Naive B cell (primary cell): ENCODE measurements at places on chromosomes 5 and 9.

DNA sequence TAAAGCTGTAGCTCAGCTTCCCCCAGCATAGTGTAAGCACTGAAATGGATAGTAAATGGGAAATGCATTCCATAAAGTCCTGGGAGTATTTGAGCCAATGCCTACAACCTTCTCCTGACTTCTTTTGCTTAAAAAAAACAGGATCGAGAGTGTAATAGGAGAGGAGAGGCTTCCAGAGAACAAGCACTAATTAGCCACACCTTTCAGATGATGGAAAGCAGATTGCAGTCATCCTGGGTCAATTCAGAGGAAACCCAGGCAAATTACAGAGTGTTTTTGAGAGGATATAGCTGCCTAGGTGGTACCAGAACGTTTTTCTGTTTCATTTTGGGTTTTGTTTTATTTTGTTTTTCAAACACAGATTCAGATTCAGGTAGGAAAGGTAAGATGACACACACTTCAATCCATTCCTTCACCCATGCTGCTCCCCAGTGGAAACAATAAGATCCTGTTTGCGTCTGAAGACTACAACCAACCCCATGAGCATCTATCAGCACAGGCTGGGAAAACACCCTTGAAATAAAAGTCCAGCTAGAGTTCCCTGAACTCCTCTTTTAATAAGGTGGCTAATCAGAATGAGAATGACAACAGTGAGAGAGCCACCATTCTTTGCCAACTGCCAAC is 95.6 kb downstream of the RFK start:
- no peak for DNase-seq

DNA sequence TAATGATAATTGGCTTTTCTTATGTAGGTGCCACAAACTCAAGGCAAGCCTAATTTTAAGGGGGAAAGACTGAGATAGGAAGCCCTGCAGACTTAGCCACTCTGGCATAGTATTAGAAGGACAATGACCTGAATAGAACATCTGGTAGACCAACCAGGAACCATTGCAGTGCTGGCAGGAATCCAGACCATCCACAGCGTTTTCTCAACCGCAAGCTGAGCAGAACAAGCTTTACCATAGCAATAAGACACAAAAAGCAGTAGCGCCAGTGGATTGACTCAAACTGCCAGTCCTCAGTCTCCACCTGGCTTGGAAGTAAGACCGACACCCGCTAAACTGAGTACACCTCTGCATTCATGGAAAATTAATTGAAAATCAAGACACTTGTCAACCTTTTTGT is 141.3 kb upstream of the LPAR1 start:
- DNase-seq, result no peak

DNA sequence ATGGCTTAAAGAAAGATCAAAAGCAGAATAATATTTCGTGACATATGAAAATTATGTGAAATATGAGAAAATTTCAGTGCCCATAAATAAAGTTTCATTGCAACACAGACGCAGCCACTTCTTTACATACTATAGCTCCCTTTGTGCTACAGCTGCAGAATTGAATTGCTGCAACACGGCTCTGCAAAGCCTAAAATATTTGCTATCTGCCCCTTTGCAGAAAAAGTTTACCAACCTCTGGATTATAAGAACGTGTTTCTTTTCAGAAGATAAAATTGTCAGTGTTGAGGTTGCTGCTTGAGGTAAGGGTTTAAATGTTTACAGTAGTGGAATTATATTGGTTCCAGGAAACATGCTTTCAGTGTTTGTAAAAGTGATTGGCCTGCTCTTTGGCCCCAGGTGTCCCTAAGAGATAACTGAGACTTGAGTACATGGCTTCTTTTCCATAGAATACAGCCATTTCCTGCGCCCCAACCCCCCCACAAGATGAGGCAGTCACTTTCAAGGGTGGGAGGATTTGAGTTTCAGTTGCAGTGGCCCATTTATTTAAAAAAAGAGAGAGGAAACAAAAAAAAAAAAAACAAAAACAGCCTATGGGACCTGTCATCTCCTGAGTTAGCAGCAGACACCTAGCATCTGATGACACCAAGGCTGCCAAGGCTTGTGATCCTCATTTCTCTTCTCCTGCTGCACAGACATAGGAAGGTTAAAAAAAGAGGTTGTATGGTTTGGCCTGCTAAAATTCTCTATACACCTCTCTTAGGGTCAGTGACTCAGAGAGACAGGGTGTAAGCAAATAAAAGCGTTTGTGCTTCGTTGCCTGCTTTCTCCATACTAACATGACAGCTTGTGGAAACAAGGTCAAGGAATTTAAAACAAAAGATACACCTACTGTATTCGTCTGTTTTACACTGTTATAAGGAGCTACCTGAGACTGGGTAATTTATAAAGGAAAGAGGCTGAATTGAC is 28.0 kb upstream of the HTR4 start:
- no peak for DNase-seq

- DNase-seq, result no peak
These were observed 30.6 kb downstream of the LVRN start for GRCh38 chr5:115992848-115993350.

DNA sequence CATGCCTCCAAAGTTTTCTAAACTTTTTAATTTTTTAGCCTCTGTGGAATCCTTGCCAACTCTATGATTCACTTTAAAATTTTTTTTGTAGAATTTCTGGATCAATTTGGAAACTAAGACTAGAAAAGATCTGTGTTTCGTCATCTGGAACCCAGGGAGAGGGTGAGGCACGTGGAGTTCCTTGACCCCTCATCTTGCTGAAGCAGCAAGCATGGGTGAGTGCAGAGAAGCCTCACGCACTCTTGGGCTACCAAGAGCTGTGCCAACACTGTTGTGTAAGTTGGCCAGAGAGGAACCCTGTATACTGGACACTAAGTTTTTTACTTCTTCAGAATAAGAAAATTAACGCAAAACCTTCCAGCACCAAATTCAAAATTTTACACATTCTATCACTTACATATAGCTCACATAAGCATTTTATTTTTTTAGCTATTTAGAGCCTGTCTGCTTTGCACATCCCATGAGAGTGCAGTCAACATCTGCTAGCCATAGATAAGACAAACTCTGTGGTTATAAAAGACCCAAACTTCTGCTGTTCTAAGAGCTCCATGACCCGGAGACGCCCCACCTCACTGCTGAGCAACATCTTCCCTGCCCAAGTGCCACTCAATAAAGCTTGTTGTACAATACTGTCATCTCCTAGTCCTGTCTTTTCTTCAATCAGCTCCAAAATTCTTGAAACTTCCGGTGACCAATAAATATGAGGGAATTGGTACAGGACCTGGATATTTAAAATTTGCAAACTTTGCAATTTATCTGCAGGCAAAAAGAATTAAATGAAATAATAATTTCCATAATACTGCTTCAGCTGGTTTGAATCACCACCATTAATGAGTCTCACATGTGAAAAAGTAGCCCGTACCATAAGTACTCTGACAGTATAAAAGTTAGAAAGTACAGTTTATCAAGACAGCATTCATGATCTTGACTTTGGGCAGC is 69.7 kb upstream of the ADCY2 start:
- DNase-seq, result no peak

- DNase-seq, result no peak
These were observed 7.5 kb downstream of the ZNF608 start for GRCh38 chr5:124738681-124739633.

GRCh38 chr5:87686975-87687374 is 274.2 kb upstream of the CCNH start:
- DNase-seq, result no peak
